LHCN-M2 (cell line): ENCODE measurements at places on chromosomes 1 and 21. TPM values are rescaled to one million over a fixed set of nuclear protein-coding genes. Genes with fewer than 3 reads are reported as not detected.

CELA3B gene
- not detected in 2 replicates for total RNA-seq

PSMA5 gene
- total RNA-seq = 46.8 and 47.8 TPM in 2 replicates

LCE1B gene
- not detected in 2 replicates for total RNA-seq

DNA sequence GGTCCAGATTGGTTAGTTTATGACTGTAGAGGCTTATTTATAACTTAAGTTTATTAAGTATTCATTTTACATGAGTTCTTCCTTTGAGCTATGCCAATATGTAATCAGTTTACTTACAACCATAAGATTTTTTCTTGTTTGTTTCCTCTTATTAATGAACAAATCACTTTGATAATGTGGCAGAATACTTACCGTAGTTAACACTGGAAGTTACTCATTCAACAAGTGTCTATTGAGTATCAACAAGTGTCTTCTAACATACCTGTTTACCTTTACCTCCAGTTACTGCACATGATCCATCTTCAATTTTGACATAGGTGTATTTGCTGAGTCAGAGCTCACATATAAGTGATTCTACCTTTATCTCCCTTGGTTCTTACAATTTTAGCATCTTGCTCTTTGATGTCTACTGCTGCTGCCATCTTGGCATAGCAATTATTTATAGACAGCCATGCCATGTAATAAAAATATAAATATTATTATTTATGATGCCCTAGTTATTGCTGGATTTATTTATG, 205.7 kb downstream of the NCAM2 start:
- no peak for DNase-seq

- no peak for DNase-seq
Observed at GRCh38 chr1:58717979-58718378, 18.1 kb upstream of the MYSM1 start.

GRCh38 chr1:240152611-240153297, 61.1 kb downstream of the FMN2 start:
- peak; percentile 46 for DNase-seq

GRCh38 chr1:160951443-160952128, 3.0 kb downstream of the ITLN2 start:
- DNase-seq = peak; percentile 52

GRCh38 chr1:213905344-213905743, 82.4 kb upstream of the PROX1 start:
- DNase-seq = no peak

GRCh38 chr1:116991171-116991845, 10.3 kb upstream of the CD101 start:
- no peak for DNase-seq
